ENCODE measurements at places on chromosomes 7 and 10. TPM values are rescaled to one million over a fixed set of nuclear protein-coding genes. Genes with fewer than 3 reads are reported as not detected.

The GPR37 gene
- total RNA-seq = 1.4 TPM

The EPO gene
- total RNA-seq = not detected

DNA sequence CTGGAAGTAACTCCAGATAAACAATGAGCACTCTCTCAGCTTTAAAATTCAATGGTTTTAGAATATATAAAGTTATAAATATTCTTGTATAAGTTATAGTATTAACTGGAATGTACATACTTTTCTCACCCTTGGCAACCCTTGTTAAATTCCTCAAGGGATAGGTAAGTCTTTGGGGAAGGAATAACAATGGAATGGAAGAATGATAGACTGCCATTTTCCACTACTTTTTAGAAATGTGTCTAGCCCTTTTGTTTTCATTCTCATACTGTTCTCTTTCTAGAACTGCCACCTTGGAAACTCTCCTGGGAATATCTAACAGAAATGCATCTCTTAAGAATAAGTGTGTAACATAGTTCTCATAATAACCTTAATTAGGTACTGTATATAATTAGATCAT is 8.3 kb downstream of the KIF5B start:
- DNase-seq = no peak

The MUC3A gene
- total RNA-seq = not detected

- DNase-seq = no peak
Measured at GRCh38 chr10:49191349-49191748, 3.2 kb upstream of the TMEM273 start.

GRCh38 chr10:126437635-126438406 is 49.5 kb upstream of the ADAM12 start:
- DNase-seq = no peak

GRCh38 chr7:138565071-138565450 is 105.0 kb downstream of the TRIM24 start:
- no peak for DNase-seq

GRCh38 chr7:30971440-30971839 is 7.7 kb downstream of the GHRHR start:
- no peak for DNase-seq

DNA sequence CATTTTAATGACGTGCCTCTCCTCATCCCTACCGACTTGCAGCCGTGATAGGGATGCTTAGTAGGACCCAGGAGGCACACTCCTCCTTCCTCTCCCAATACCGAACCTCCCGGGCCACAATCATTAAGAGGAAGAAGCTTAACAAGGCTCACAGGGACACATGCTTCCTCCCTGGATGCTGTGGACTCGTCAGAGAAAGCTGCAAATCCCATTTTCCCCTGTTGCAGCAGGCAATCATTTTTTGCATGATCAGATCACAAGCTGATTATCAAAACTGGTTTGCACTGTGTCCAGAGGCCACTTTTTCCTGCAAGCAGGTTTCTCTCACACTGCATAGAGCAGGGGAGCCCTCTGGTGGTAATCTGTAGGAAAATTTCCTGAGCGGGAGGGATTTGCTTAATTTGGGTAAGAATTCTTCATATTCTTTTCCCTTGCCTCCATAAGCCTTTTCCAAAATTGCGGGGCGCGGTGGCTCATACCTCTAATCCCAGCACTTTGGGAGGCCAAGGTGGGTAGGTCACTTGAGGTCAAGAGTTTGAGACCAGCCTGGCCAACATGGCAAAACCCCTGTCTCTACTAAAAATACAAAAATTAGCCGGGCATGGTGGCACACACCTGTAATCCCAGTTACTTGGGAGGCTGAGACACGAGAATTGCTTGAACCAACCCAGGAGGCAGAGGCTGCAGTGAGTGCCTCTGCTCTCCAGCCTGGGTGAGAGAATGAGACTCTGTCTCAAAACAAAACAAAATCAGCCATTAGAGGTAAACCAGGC is 16.1 kb upstream of the LAMB4 start:
- peak; percentile 78 for DNase-seq

- DNase-seq = no peak
Measured at GRCh38 chr7:26180792-26181198, 19.8 kb downstream of the HNRNPA2B1 start.

- DNase-seq = no peak
Measured at GRCh38 chr7:53611043-53611442, 575.6 kb downstream of the POM121L12 start.

- no peak for DNase-seq
Measured at GRCh38 chr10:37390926-37391325, 265.5 kb downstream of the ANKRD30A start.

The HABP2 gene
- not detected for total RNA-seq

GRCh38 chr7:21383227-21384220 is 44.4 kb upstream of the SP4 start:
- DNase-seq = no peak

- no peak for DNase-seq
Measured at GRCh38 chr10:117454502-117454901, 79.3 kb upstream of the PDZD8 start.

GRCh38 chr10:21532694-21533466 is 1.2 kb upstream of the MLLT10 start:
- DNase-seq = no peak

The HOXA6 gene
- 4.3 TPM for total RNA-seq

The DNA2 gene
- 2.3 TPM for total RNA-seq

DNA sequence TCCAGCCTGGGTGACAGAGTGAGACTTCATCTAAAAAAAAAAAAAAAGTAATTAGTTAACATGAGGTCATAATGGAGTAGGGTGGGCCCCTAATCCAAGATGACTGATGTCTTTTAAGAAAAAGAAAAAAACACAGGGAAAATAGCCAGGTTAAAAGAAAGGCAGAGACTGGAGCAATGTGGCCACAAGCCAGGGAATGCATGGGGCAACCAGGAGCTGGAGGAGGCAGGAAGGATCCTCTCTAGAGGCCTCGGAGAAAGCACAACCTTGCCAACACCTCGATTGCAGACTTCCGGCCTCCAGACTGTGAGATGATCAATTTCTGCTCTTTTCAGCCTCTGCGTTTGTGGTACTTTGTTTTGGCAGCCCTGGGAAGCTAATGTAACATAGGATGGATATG is 121.5 kb downstream of the ITIH5 start:
- DNase-seq = no peak

GRCh38 chr7:7385421-7385820 is 150.3 kb downstream of the COL28A1 start:
- no peak for DNase-seq

The TLX1 gene
- not detected for total RNA-seq

DNA sequence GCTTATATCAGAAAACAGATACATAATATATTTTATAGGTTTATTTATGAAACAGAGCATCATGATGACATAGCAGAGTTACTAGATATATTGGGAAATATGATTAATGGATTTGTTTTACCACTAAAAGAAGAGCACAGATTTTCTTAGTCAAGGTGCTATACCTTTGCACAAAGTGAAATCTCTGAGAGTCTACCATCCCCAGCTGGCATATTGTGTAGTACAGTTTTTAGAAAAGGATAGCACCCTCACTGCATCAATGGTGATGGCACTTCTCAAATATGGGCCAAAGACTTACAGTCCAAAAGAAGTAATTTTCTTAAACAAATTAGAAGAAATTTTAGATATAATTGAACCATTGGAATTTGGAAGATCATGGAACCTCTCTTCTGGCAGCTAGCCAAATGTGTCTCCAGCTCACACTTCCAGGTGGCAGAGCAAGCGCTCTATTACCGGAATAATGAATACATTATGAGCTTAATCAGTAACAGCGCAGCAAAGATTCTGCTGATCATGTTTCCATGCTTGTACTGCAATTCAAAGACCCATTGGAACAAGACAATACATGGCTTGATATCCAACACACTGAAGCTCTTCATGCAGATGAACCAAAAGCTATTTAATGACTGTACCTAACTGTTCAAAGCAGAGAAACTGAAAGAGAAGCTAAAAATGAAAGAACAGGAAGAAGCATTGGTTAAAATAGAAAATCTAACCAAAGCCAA is 21.9 kb upstream of the CREB3L2 start:
- no peak for DNase-seq

- DNase-seq = no peak
Measured at GRCh38 chr7:81715984-81716588, 53.8 kb downstream of the HGF start.

GRCh38 chr7:137404660-137405317 is 61.3 kb upstream of the PTN start:
- no peak for DNase-seq

- DNase-seq = no peak
Measured at GRCh38 chr7:37212556-37212955, 236.1 kb downstream of the ELMO1 start.

The SHTN1 gene
- 4.6 TPM for total RNA-seq

DNA sequence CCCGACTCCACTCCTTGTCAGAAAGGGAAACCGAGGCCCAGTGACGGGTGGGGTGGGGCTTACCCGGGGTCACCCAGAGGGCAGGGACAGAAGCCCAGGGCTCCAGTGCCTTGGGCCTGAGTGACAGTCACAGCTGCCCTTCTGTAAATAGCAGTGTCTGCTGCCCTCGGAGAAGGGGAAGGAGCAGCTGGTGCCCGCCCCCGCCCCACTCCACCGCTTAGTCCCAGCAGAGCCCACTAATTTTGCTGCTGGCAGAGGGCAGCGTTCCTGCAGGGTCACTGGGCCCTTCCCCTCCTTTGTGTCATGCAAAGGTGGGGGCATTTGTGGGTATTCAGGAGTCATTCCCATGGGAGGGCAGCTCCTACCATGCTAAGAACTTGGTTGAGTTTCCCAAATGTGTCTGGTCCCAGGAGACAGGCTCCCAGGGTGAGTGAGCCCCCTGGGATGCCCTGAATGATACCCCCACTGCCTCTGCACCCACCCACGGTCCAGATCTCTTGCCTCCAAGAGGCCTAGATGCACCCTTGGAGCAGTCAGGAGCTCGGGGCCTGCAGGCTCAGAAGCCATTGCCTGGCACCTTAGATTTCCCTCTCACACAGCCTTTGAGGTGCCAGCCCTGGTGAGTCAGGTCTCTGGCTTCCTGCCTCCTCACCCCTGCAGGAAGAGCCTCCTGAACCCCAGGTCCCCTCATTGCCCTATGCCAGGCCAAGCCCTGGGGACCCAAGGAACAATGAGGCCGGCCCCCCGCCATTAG is 17.2 kb downstream of the SH2B2 start:
- no peak for DNase-seq

DNA sequence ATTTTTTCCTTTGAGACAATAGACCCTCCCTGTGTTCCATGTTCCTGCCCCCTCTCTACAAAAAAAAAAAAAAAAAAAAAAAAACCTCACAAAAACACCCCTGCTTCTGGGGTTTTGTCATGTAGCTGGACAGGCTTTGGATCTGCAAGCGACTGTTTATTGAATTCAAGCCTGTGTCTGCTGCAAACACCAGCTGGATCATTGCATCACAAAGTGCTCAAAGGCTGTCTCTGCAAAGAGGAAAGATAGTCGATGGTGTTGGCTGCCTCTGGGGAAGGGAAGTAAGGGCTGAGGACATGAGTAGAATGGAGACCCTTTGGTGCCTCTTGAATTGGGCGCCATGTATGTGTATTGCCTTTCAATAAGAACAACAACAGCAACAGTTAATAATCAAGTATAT is 471.2 kb downstream of the PLXNA4 start:
- DNase-seq = no peak

DNA sequence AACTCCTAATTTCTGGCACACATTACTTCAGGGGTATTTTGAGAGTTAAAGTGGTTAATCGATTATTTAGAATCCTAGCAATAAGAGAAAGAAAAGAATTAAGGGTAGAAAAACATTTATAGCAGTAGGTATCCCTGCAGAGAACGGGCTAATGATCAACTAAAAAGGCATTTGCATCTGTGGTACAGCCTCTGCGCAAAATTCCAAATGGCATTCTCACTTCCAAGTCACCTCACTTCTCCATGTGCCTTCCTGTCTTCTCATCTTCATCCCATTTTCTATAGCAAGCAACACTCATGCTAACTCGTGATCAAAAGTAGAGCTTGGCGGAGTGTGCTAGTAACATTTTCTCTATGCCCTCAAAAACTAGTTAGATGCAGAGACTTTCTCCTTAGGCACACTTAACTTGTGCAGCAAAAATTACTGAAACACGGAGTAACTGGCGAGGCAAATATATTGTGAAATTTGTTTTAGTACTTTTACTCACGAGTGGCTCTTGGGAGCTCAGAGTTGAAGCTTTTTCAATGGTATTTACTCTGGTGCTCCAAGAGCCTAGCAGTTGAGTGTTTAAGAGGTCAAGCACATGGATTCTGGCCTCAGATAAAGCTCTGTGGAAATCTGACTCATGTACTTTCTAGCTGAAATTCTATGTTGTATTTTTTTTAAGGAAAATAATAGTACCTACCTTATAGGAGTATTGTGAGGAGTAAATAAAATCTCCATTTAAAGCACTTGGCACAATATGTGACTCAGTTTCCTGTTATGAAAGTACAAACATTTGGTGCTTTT is 65.1 kb downstream of the MET start:
- no peak for DNase-seq

GRCh38 chr10:81309041-81309552 is 565.9 kb upstream of the NRG3 start:
- DNase-seq = peak; percentile 50

GRCh38 chr10:48639632-48640031 is 34.8 kb upstream of the ARHGAP22 start:
- DNase-seq = no peak

- DNase-seq = no peak
Measured at GRCh38 chr7:13984831-13985685, 4.4 kb downstream of the ETV1 start.

DNA sequence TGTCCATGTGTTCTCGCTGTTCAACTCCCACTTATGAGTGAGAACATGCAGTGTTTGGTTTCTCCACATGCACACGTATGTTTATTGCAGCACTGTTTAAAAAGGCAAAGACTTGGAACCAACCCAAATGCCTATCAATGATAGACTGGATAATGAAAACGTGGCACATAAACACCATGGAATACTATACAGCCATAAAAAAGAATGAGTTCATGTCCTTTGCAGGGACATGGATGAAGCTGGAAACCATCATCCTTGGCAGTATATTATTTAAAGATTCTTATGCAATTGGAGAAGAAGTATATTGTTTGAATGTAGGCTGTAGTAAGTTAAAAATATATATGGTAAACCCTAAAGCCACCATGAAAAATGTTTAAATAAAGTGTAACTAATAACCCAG is 7.2 kb upstream of the CACNB2 start:
- no peak for DNase-seq

GRCh38 chr7:112300831-112301407 is 94.4 kb downstream of the ZNF277 start:
- DNase-seq = no peak

The ODAD2 gene
- total RNA-seq = 2.1 TPM

- DNase-seq = no peak
Measured at GRCh38 chr10:71211053-71211452, 1.3 kb upstream of the UNC5B start.

The OR6V1 gene
- total RNA-seq = not detected

GRCh38 chr7:88111954-88112471 is 107.8 kb downstream of the SRI start:
- DNase-seq = no peak

GRCh38 chr7:65820287-65820950 is 52.5 kb upstream of the VKORC1L1 start:
- no peak for DNase-seq

- DNase-seq = no peak
Measured at GRCh38 chr10:95832216-95833041, 75.3 kb upstream of the CC2D2B start.

All from sigmoid colon (tissue), 7 donors.